Activated CD4-positive, alpha-beta T cell treated with anti-CD3 and anti-CD28 coated beads, Interleukin-2, amount 50 U/mL, for 16 hours (primary cell): ENCODE measurements at places on chromosomes 7 and 10.

- no peak for DNase-seq
Observed at GRCh38 chr10:44933451-44934321, 22.5 kb downstream of the TMEM72 start.

DNA sequence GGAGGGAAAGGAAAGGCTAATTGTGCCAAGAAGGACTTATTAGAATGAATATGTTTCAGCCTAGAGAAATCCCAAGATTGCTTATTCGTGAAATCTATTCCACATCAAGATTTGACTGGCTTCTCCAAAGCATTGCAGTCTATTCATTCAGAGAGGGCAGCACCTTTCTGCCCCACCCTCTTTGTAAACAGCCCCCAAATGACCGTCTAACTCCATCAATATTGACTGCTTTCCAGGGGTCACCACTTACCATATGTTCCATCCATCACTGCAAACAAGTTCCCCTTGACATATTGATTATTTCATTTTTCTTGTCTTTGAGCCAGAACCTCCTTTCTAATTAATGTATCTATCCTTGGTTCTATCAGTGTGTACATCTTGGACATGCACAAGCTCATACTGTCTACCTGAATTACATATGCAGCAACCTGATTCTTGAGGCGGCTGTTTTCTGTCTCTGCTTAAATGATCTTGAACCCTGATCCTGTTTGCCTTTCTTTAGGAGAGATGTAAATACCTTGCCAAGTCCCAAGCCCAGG, 44.2 kb upstream of the PTER start:
- DNase-seq: no peak

DNA sequence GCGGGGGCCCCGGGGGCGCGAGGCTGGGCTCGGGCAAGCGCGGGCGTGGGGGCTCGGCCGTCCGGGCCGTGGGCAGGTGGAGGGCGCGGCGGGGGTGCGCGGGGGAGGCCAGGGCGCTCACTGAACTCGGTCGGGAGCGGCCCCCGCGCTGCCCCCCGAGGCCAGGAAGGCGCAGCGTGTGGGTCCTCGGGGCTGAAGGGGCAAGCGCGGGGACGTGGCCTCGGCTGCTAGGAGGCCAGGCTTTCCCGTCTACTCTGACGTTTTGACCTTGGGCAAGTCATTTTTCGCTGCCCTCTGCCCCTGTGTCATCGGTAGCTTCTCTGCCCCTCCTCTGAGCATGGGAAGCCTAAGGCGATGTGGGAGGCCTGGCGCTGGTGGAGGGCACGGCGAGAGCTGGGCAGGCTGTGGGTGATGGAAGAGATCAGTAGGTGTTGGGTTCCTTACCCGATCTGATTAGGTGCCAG, 441 bp downstream of the FBH1 start:
- peak; percentile 20 for DNase-seq

DNA sequence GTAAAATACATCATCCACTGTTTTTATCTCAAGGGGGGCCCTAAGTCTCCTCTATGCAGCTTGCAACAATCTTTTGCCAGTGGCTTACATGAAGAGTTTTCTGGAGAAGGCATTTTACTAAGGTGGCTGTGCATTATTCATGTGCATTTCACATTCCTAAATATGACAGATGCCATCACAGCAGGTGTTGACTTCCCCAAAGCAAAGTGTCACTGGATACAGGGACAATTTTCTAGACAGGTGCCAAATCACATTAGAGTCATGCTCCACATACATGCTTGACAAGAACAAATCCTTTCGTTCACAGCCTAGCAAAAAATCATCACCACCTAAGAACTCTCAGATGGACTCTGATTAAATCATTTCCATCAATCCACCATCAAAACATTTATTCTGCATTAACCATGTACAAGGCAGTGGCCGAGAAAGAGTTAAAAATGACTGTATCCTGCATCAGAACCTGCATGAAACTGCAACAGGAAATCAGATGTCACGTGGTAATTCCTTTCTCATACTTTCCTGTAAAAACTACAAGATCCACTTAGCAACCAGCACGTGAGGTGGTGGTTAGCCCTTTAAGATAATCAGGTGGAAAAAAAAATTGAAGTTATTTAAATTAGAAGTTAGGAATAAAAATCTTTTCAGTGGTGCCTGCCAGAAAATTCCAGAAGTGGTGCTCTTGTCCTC, 88.2 kb upstream of the AFAP1L2 start:
- peak; percentile 65 for DNase-seq

GRCh38 chr7:50359258-50359994, 54.9 kb downstream of the IKZF1 start:
- DNase-seq: no peak

DNA sequence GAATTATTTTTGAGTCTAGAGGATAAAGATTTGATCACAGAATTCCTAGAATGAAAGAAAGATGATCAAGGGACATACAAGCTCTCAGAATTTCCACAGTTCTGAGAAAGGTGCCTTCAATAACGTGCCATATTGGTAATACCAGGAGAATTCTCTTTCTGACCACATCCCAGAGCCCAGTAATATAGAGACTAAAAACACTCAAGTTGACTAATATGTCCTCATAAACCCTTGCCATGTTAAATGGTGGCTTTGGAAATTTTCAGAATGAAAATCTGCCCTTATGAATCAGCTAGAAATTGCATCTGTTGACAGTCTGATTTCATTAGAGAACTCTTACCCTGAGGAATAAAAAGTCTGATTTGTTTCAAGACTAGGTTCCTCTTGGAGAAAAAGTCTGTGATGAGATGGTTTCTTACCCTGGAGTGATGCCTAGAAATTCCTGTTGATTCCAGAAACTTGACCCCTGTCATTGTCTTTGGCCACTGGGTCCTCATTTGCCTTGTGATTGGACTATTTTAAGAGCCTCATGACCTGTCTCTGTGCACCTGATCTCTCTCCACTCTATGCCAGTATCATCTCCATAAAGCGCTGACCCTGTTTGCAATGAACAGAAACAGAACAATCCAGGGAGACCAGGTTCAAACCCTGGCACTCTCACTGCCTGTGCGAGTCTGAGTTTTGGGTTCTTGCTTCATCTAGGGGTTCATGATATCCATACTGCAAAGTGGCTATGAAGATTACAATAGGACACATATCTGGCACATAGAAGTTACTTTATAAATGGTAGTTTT, 3.3 kb downstream of the IL2RA start:
- peak; percentile 93 for DNase-seq

GRCh38 chr10:5525561-5526341, 990 bp downstream of the CALML3 start:
- DNase-seq: no peak

GRCh38 chr10:78953113-78953798, 115.5 kb upstream of the ZMIZ1 start:
- DNase-seq: no peak

DNA sequence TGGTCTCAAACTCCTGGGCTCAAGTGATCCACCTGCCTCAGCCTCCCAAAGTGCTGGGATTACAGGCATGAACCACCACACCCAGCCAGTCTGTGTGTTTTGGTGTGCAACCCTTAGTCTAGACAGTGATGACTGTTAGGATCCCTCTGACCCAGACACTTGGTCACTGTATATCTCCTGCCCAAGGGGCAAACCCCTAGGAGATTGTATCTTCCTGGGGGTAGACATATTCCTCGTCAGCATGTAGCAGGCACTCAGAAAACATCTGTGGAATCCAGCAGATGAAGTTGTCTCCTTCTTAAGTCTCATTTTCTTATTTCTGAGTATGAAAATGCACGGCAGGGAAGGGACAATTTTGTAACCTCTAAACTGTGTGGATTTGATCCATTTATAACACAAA, 292.5 kb downstream of the GFRA1 start:
- DNase-seq: no peak

GRCh38 chr10:110681023-110681681, 37.0 kb downstream of the RBM20 start:
- DNase-seq: peak; percentile 25

DNA sequence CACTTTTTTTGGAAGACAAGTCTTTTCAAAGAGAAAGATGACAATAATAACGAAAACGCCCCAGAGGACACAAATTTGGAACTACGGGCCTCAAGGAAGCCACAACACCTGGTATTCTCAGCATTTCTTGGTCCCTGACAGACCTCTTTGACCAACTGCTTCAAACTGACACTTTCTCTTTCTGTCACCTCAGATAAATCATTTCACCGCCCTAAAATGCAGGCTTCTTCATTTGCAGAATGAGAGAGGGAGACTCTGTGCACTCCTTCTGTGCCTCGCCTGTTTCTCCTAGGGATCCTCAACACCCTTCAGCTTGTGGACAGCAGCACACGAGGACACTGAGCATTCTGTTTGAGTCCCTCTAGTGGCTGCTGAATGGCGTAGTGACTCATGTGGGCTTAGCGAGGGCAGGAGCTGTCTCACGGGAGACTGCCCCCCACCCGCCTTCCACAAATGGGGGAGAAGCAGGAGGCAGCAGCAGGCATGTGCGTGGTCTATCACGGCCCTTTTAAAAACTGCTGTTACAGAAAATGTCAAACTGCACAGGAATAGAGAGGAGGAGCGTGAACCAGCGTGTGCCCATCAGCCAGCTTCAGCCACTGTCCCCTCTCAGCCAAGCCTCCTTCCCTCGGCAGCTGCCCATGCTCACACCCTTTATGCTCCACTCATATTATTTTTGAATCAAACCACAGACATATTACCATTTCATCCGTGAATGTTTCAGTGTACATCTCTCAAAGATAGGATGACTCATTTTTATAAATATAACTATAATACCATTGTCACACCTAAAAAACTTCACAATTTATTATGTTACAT, 41.4 kb downstream of the GSDME start:
- DNase-seq: peak; percentile 64

GRCh38 chr7:108097703-108098102, 32.5 kb downstream of the LAMB4 start:
- no peak for DNase-seq

GRCh38 chr10:112490545-112490944, 43.5 kb downstream of the VTI1A start:
- DNase-seq: no peak

DNA sequence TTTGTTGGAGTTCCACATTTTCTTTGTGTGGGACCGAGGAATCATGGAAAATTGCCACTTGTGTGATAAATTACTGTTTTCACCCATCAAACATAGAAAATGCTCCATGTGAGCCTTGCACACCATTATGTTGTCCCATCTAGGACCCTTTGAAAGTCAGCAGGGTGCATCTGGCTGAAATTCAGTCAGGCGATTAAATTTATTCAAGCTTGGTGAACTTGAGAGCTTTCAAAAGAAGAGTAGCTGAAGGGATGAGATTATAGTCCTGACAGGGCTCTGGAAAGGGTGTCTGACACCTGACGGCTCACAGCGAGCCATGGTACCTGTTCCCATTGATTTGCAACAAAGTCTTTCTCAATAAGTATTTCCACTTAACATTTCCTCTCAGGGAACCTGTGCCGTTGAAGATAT, 399.7 kb upstream of the ETV1 start:
- DNase-seq: no peak

DNA sequence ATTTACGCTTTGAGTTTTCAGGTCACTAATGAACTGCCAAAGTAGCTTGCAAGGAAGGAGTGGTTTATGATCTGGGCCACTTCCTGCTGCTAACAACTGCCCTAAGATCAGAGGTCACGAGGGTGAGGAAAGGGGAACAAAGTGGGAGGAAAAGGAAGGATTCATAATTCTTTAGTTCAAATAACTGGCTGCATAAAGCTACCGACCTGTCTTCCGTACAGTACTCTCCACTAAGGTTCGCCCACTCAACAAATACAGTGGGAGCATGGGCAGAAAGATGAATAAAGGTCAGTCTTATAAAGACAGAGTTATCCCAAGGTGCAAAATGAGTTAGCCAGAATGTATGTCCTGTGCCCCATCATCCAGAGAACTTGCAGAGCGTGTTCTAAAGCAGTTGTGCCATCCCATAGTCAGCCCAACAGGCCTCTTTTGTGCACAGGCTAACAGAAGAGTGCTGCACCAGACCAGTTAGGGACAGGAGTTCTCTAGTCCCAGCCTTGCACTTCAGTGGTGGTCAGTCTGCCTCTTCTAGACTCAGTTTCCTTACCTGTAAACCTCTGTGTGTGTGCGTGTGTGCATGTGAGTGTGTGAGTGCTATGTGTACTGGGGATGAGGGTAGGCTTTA, 65.9 kb downstream of the CREB3L2 start:
- DNase-seq: peak; percentile 25

GRCh38 chr7:40714363-40715052, 579.7 kb downstream of the SUGCT start:
- no peak for DNase-seq

GRCh38 chr10:122637376-122637775, 62.3 kb downstream of the C10orf120 start:
- no peak for DNase-seq

DNA sequence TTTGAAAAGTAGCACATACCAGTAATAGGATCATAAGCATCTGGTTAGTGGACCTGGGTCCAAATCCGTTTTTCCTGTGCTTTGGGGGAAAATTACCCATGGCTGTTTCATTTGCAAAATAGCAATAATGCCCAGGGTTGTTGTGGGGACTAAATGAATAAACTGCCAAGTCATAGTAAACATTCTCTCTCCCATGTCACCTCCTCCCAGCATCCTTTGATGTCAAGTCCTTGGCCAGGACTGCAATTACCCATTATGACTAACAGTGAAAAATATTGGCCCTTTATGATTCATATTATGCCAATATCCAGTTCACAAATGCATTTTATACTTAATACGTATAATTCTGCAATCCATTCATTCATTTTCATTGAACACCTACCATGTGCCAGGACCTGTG, 23.0 kb downstream of the TOMM7 start:
- DNase-seq: peak; percentile 17

DNA sequence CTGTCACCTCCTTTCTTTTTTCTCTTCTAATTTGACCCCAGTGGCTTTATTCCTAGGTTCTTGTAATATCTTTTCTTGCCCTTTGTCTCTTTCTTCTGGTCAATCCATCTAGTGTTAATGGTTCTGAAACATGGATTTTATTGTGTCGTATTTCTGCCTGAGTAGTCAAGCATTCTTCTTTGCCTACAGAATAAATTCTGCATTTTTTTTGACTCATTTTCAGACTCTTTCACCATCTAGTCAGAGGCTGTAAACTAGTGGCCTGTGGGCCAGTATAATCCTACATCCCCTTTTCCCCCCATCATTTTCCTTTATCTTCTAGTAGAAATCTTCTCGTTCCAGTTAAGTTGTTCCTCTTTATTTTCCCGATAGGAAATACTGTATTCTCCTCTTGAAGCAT, 29.4 kb downstream of the LUC7L2 start:
- DNase-seq: no peak

DNA sequence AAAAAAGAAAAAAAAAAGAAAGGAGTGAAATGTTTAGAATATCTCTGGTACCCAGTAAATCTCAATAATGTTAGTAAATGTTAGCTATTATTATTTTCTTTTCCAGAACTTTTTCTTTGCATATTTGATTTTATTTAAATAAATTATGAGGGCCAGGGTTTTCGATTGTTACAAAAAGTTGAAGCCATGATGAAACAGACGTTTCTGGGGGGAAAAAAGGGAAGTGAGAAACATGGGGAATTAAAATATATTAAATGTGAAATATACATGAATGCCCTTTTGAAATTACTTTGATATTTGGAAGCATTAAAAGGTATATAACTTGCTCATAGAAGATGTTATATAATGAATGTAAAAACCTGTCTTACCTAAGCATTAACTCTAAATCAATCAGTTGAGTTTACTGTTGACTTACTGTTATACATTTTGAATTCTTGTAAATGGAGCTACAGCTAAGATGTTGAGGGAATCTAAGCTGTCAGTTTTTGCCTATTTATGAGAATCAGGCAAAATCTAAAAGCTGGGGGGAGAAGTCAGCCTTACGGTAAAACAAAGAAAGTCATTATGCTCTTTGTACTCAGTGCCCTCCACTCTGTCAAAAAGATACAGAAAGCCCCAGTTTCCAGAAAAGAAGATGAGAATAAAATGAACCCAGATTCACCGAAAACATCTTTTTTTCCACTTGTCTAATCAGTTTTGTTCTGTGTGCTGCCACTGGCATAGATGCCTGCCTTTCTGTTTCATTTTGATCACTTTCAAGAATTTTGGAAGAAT, 30.0 kb upstream of the KDM7A start:
- DNase-seq: peak; percentile 58
